Right forelimb (tissue), 1 donor: ENCODE measurements at places on chromosomes 16 and 17.
A peak's percentile ranks its signal among the peaks of the same experiment; 100 is the strongest.

- no peak for DNase-seq
Observed at GRCh38 chr16:30004811-30005242, 6.0 kb downstream of the DOC2A start.

DNA sequence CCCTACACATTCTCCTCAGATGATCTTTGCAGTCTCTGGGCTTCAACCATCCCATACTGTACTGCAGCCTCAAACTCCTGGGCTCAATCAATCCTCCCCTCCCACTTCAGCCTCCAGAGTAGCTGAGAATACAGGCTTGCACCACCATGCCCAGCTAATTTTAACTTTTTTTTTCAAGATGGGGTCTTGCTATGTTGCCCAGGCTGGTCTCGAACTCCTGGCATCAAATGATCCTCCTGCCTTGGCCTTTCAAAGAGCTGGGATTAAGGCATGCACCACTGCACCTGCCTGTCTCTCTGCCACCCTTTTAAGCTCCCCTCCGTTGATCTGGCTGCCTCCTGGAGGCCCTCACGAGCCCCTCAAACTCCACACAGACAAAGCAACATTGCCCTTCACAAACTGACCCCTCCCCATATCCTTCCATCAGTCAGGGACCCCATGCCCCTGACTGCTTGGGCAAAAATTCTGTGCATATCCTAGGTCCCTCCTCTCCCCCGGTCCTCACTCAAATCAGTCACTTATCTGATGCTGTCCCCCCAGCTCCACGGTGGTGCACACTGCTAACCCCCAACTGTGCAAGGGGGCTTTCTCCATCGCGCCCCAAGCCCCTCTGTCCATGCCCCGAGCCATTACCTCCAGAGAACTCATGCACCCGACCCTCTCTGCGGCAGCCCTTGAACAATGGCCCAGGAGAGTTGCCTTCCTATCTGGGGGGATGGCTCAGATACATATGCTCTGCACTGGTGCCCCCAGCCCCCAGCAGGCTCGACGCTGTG, 252.9 kb downstream of the KATNIP start:
- DNase-seq, result no peak

DNA sequence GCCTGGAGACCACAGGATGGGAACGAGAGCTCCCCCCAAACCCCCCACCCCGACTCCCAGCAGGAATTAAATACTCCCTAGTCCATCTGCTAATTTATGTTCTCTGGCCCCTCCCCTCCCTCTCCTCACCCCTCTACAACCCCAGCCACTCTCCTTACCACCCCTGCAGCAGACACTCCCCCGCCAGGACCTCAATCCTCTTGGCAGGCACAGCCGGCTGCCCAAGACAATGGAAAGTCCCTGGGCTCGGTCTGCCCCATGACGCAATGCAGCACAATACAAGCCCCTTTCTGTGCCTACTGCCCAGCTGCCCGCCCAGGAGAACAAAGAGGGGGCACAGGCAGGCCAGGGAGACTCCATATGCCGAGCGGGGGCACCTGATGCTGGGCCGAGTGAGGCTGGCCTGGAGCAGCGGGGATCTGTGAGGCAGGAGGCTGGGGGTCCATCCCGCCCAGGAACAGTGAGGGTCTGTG, 30.3 kb upstream of the CDC42EP4 start:
- DNase-seq, result peak; percentile 78

GRCh38 chr16:86040496-86040895, 141.5 kb downstream of the IRF8 start:
- DNase-seq, result no peak

DNA sequence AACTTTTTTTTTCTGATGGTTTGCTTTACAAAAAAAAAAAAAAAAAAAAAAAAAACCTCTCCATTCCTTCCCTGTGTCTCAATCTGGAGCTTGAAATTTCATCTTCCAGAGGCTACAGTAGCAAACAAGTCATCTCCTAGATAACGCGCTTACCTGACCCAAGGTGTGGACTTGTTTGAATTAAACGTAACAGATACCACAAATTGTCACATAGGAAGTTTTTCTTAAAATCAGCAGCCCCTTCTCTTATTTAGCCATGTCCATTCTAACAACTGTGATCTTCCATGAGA, 2.0 kb downstream of the STAT5B start:
- no peak for DNase-seq

- DNase-seq, result no peak
Observed at GRCh38 chr16:57476546-57477410, 9.5 kb downstream of the DOK4 start.

- DNase-seq, result no peak
Observed at GRCh38 chr17:65185668-65186382, 48.7 kb downstream of the RGS9 start.

DNA sequence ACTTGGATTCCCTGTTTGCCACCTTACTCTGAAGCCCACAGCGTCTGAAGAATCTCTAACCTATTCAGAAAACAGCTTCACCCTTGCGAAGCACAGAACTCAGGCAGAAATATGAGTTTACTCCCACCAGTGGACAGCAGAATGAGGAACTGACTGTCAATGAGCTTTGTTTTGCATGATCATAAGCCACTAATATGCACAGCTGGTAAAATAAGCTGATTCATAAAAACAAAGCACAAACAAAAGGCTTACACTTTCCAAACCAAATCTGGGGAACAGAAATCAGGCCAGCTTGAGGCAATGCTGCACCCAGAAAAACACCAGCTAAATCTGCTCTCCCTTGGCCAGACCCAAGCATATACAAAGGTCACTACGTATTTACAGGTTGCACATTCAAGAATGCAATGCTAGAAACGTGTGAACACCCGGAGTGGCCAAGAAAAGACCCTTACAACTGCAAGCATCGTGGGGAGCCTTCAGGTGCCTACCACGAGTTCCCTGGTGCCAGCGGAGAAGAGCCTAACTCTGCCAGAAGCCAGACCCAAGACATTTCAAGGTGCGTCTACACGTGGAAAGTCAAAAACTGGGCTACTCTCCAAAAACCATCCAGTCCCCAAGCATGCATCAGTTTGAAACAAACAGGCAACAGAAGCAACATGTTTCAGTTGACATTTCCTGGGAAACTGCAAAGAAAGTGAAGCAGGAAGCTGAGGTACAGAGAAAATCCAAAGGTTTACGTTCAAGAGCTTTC, 207.1 kb downstream of the ZFHX3 start:
- DNase-seq, result no peak

DNA sequence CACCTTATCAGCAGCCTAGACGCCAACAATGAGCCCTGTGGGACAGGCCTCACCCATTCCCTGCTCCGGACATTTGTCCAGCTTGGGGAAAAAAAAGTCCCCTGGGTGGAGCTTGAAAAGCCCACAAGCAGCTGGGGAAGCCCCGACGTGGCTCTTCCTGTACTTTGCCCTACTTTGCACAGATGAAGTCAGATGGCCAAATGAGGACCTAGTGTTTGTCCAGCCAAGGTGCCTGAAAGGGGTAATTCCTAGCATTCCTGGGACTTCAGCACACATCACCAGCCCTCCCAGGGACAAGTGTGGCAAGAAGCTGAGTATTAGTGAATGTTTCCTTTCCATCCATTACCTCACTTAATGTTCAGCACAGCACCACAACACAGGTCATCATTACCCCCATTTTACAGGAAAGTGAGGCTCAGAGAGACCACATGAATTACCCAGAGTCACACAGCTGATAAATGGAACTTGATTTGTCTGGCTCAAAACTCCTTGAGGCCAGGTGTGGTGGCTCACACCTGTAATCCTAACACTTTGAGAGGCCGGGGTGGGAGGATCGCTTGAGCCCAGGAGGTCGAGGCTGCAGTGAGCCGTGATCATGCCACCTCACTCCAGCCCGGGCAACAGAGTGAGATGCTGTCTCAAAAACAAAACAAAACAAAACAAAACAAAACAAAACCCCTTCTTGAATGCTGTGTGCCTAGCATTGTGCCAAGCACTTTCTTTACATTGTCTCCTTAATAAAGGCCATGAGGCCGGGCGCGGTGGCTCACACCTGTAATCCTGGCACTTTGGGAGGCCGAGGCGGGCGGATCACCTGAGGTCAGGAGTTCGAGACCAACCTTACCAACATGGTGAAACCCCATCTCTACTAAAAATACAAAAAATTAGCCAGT, 19.9 kb upstream of the PLLP start:
- DNase-seq, result no peak

DNA sequence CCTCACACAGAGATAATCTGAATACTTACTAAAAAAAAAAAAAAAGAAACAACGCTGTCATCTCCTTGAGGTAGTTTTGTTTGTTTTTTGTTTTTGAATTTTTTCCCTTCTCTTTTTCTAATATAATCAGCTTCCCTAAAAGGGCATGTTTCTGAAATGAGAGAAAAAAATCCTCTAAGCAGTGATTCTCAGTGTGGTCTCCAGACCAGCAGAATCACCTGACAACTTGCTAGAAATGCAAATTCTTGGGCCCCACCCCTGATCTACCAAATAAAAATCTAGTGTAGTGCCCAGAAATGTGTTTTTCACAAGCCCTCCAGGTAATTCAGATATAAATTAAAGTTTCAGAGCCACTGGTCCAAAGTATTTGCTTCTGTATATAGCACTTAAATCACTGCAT, 65.4 kb downstream of the SSH2 start:
- DNase-seq, result no peak

- no peak for DNase-seq
Observed at GRCh38 chr16:79137426-79137939, 463.1 kb downstream of the MAF start.

GRCh38 chr17:75707079-75707571, 14.1 kb upstream of the ITGB4 start:
- DNase-seq, result no peak

- DNase-seq, result no peak
Observed at GRCh38 chr17:44038604-44039011, 23.8 kb upstream of the TMEM101 start.

- no peak for DNase-seq
Observed at GRCh38 chr17:5361426-5361825, 58.0 kb downstream of the NUP88 start.

DNA sequence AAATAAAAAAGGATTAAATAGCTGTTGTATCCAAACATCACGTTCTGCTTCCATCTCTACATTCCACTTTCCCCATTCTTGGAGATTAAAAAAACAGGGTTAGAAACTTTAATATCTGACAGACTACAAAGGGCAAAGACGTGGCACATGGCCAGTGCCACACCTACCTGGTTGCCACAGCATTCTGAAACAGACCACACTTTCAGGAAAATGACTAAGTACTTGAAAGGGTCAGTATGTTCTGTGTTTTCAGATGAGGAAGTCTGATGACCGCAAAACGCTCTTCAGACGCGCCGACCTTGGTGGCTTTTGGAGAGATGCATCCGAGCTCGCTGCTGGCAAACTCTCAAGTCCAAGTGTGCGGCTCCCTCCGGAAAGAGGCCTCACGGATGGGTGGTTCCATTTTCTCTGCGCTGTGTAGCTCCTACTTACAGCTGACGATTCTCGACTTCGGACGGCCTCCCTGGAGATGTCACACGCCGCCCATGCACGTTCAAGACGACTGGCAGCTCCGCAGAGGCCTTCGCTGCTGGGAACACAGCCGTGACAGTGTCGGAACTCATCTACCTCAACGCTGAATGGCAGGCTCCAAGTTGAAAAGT, 15.5 kb downstream of the MAP1LC3B start:
- no peak for DNase-seq

DNA sequence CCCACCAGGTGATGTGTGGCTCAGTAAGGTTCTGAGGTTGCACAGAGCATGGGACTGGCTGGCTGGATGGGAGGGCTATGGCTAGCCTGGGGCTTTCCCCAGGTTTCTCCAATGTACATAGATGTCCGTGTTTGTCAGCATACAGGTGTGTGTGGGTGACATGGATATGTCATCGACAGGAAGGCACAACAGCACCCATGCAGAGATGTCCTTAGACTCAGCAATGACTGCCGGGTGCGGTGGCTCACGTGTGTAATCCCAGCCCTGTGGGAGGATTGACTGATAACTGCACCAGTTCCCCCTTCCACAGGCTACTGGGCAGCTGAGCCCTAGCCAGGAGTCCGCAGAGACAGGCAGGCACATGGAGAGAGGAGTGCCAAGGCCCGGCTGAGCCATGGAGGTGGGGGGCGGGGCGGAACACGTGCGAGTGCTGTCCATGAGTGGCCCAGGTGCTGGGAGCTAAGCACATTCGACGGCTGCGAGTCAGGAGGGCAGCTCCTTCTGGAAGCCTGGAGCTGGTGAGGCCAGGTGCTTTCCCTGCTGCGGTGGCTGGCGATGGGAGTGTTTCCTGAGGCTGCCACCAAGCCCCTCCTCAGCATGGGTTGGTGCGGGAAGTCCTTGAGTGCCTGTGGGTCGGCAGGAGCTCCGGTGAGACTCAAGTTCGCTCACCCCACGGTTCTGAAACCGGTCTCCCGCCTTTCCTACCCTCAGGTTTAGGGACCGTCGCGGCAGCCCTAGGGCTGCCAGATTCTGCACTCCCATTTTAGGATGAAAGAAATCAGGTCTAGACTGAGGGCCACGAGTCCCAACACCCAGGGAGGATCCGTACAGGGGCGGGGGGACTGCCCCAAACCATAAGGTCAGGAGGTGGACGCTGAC, 858 bp upstream of the ASPSCR1 start:
- DNase-seq, result no peak

DNA sequence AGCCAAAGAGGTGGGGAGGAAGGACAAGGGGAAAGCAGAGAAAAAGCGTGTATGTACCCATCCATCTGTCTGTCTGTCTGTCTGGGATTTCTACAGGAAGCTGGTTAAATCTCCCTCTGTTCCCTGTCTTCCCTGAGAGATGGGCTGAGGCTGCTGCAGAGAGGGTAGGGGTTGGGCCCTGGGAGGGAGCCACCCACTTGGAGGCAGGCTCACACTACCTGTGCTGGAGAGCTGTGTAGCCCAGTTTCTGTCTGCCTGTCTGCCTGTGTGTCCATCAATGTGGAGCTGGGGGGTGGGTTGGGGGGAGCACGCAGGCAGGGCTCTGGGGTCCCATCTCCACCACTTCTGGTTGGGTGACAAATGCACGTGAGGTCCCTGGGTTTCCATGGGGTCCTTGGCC, 18.6 kb upstream of the C17orf113 start:
- DNase-seq, result no peak

- DNase-seq, result no peak
Observed at GRCh38 chr17:68134046-68134637, 98.6 kb downstream of the KPNA2 start.

- DNase-seq, result no peak
Observed at GRCh38 chr16:76278980-76279379, 1.8 kb downstream of the CNTNAP4 start.

GRCh38 chr16:84048270-84048669, 5.7 kb upstream of the SLC38A8 start:
- no peak for DNase-seq

- DNase-seq, result no peak
Observed at GRCh38 chr17:31823014-31823413, 36.0 kb downstream of the COPRS start.
